ENCODE measurements at places on chromosomes 6 and 20. TPM values are rescaled to one million over a fixed set of nuclear protein-coding genes. Genes with fewer than 3 reads are reported as not detected.

The CST7 gene
- 3.3 TPM for total RNA-seq

The PRDM13 gene
- not detected for total RNA-seq

The MAK gene
- not detected for total RNA-seq

The AIF1 gene
- 17.3 TPM for total RNA-seq

The TUBB1 gene
- total RNA-seq: not detected

The DACT2 gene
- not detected for total RNA-seq

The IYD gene
- total RNA-seq: 8.4 TPM

The PRR18 gene
- not detected for total RNA-seq

The SLC22A16 gene
- total RNA-seq: not detected

The SLC24A3 gene
- total RNA-seq: 4.6 TPM

The PRSS35 gene
- not detected for total RNA-seq

The GPX5 gene
- not detected for total RNA-seq

The HAO1 gene
- total RNA-seq: not detected

The RAD21L1 gene
- not detected for total RNA-seq

The VSX1 gene
- total RNA-seq: not detected

The ARMH2 gene
- not detected for total RNA-seq

The TRIM31 gene
- total RNA-seq: 96.0 TPM

The HCK gene
- total RNA-seq: 9.7 TPM

The TFAP2D gene
- not detected for total RNA-seq

The RAE1 gene
- total RNA-seq: 17.6 TPM

The HRH3 gene
- not detected for total RNA-seq

The NR2E1 gene
- not detected for total RNA-seq

The ATRN gene
- 12.0 TPM for total RNA-seq

The HLA-DQB1 gene
- 0.14 TPM for total RNA-seq

The LINC00237 gene
- not detected for total RNA-seq

The SIRPB1 gene
- total RNA-seq: not detected

Data from transverse colon (tissue), 4 donors.